ENCODE measurements at places on chromosomes 4 and X.

DNA sequence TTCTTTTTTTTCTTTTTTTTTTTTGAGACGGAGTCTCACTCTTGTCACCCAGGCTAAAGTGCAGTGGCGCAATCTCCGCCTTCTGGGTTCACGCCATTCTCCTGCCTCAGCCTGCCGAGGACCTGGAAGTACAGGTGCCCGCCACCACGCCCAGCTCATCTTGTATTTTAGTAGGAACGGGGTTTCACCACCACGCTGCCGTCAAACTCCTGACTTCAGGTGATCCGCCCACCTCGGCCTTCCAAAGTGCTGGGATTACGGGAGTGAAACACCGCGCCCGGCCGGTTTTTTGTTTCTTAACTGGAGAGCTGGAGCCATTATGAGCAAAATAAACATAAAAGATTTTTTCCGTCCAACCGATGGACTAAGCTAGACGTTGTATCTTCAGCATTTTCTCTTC is 1.9 kb upstream of the WDR17 start:
- no peak for DNase-seq

GRCh38 chr4:154465085-154465484 is 26.5 kb downstream of the DCHS2 start:
- DNase-seq = no peak

DNA sequence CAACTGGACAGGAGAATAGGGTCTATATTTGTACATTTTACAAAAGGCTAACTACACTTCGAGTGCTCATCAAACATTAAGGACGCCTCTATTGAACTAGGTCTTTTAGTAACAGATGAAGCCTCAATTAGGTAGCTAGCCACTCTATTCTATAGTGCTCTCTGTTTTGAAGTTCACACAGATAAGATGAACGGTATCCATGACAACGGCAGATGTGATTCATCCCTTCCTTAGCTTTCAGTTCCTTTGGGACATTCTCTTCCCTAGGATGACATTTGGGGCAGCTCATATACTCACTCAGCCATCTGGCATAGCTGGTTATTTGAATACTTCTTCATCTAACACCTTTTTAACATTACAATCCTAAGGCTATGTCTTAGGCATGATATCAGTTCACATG is 62.4 kb upstream of the WDFY3 start:
- no peak for DNase-seq

- DNase-seq = no peak
These were observed 27.9 kb upstream of the NDNF start for GRCh38 chr4:121100093-121100775.

DNA sequence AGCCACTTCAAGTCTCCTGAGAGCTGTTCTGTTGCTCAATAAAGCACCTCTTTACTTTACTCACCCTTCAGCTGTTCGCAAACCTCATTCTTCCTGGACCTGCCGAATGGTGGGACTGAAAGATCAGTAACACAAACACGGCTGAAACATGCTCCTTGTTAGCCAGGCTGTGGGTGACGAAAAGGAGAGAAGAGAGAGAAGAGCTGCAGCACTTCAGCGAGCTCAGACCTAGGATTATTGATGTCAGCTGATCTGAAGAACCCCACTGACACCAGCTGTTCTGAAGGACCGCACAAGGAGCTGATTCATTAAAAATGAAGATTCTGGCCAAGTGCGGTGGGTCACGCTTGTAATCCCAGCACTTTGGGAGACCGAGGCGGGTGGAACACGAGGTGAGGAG is 2020.0 kb upstream of the ADGRL3 start:
- no peak for DNase-seq

DNA sequence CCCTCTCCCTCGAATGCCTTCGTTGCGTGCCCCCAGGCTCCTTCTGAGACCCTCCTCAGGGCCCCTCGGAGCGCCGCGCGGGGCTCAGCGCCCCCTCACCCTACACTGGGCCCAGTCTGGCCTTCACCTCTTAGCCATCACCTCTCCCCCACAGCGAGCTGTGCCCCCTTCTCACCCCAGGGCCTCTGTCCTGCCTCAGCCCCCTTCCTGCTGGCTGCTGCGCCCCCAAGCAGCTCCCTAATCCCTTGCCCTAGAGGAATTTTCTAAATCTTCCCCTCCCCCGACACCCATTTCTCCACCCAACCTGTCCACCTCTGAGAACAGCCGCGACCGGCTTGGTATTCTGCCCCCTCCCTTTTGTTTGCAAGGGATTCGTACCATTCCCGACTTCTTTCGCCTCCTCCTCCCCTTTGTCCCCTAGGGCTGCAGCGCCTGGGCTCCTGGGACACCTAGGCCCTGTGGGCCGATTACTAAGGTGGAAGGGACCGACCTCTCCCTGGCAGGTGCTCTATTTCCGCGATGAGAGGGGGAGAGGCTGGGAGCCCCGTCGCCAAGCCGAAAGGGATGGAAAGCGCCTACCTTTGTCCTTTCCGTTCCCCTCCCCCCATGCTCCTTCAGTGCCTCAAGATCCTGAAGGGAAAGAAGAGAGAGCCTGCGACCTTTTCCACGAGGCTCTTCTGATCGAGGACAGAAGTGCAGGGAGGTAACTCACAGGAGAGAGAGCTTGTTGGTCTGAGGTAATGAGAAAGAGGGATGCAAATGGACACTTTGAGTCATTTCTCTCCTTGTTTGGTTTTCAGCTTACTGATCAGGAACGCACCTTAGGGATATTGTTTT is 10.9 kb downstream of the DLG3 start:
- DNase-seq = no peak

- no peak for DNase-seq
These were observed 140.8 kb upstream of the SPANXN4 start for GRCh38 chrX:142884881-142885280.

DNA sequence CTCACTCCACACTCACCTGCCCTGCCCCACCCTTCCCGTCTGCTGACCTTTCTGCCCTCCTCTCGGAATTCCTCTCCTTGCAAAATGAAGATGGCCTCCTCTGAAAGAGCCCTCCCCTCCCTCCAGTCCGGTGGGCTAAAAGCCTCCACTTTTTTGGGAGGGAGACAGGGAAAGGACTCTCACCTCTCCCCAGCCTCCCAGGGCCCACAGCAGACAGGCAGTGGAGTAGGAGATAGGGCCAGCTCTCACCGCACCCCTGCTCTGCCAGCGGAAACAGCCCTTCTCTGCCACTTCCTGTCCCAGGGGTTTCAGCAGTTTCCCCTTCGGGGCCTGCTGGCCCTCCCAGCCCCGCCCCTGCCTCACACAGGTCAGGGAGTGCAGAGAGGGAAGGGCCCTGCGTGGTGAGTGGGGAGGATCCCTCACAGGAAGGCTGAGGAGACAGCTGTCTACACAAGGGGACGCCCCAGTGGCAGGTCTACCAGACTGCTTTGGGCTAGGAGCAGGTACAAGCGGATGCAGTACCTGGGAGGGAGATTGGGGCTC is 18.2 kb downstream of the ELF4 start:
- no peak for DNase-seq

GRCh38 chr4:113467581-113467980 is 294.0 kb downstream of the CAMK2D start:
- no peak for DNase-seq

DNA sequence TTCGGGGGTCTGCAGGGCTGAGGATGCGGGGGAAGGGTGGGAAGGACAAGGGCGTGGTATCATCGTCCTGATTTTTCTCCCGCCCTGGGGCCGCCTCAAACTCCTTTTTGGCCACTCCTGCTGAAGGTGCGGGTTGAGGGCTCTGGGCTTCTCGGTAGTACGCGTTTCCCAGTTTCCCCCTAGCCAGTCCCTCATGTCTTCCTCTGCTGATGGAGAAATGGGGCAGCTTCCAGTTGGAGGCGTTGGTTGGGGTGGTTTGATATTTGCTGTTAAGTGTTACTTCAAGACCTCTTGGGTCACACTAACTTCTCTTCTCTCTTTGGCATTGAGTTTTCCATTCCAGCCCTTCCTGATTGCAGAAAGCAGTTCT is 482 bp downstream of the GSTCD start:
- DNase-seq = no peak

- DNase-seq = no peak
These were observed 33.7 kb downstream of the ANKRD17 start for GRCh38 chr4:73224886-73225285.

DNA sequence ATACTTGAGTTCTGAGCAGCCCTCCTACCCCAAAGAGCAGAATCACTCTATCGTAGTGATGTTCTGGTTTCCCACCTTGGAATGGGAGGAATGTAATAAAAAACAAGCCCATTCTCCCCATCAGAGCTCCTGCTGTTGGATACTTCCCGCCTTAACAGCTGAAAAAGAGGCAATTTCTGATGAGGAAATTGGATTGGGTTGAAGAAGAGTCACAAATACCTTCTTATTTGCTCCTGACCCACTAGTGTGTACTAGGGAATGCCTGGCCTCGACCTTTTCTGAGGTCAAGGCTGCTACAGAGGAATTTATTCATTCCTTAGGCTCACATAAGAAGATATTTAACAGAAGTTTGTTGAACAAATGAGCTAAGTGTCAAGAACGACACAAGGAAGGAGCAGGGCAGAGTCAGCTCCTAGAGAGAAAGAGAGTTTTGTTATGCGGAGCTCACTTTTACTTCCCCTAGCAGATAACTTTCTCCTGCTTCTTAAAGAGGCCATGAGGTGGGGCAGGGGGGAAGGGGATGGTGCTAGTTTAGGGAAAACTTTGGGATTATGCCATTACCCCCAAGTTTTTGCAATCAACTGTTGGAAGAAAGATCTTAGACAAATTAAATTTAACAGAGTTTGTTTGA is 273.8 kb upstream of the CLNK start:
- no peak for DNase-seq

- DNase-seq = no peak
These were observed 64.9 kb downstream of the FAM53A start for GRCh38 chr4:1619151-1619672.

GRCh38 chr4:165602621-165603020 is 223.8 kb downstream of the CPE start:
- DNase-seq = no peak

- no peak for DNase-seq
These were observed 188.0 kb downstream of the TSPAN5 start for GRCh38 chr4:98470366-98470765.

GRCh38 chrX:30943984-30944383 is 54.9 kb upstream of the TAB3 start:
- no peak for DNase-seq

DNA sequence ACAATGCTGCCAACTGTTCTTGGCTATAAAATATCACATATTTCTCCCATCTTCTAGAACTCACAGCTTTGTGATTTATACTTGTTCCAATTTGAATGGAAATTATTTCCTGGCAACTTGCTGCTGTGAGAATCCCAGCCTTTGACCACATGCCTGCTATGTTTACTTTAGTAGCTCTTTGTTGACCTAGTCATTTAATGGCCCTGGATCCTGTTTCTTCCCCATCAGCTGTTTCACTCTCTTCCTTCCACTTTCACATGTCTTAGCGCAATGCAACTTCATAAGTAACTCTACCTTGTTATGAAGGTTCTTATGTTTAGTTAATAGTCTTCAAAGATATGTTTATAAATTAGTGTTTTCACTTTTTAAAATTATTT is 1973.6 kb upstream of the AGA start:
- no peak for DNase-seq

GRCh38 chr4:114674080-114674479 is 75.5 kb downstream of the UGT8 start:
- DNase-seq = no peak

- DNase-seq = no peak
These were observed 8.3 kb upstream of the SASH3 start for GRCh38 chrX:129771266-129771995.

DNA sequence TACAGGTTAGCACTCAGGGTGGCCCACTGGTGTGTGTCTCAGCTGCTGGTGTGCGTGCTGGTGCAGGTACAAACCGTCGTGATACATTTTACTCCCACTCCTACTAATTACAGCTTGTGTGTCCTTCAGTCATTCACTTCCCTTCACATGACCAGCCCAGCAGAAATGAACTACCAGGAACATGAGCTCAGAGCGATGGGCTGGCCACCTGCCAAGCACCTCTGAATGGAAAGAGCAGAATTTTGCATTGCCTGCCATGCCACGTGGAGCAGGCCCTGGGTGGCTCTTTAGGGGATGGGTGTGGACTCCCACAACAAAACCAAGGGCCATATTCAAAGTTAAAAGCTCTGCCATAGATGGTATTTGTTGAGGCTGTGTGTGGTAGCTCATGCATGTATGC is 58.9 kb upstream of the PGM2 start:
- no peak for DNase-seq

DNA sequence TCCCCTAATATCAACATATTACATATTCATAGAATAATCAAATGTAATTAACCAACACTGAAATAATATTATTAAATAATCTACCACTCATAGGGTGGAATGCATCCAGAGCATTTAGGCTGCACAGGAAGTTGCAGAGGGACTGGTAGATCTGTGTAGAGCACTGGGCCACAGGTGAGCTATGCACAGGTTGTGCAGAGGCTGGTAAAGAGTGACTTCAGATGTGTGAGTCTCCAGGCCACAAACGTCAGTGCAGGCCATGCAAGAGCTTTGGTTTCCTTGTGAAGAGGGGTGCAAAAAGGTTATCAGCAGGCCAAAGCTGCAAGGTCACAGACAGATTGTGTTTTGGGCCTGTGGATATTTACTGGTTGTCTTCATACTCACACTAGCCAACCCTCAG is 25.5 kb upstream of the MANBA start:
- no peak for DNase-seq

GRCh38 chrX:54166915-54167314 is 16.1 kb downstream of the FAM120C start:
- DNase-seq = no peak

- DNase-seq = no peak
These were observed 160.0 kb upstream of the NHS start for GRCh38 chrX:17214962-17215361.

DNA sequence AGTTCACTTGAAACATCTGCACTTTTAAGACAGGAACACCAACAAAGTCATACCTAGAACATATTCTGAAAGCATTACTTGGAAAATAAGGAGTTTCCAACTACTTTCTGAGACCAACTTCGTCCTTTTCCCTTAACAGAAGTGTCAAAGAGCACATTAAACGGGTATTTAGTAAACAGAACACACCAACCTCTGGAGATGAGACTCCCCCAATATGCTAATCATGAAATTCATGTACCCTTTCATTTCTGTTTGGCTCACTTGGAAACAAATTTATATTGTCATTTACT is 69.2 kb downstream of the NOCT start:
- no peak for DNase-seq

DNA sequence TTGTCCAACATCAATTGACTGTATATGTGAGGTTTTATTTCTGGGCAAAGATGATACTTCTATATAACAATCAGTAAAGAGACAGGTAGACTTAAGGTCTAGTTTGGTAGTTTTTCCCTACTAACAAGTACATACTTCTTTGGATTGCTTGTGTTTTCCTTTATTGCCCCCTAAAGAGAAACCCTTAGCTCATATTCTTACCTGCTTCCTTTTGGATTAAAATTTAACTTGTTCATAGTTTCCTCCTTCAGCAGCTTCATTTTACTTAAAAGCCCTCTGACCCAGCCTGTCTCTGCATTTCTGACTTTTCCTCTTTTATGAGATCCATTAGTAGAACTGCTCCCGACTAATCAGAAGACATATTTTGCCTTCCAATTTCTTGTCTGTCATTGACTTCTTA is 75.7 kb upstream of the GPC4 start:
- no peak for DNase-seq
